ENCODE measurements at places on chromosomes 1 and 21. TPM values are rescaled to one million over a fixed set of nuclear protein-coding genes. Genes with fewer than 3 reads are reported as not detected.

The RPS6KA1 gene
- 160 TPM for total RNA-seq

The CLCA1 gene
- not detected for total RNA-seq

The KRTAP10-6 gene
- not detected for total RNA-seq

The PODN gene
- not detected for total RNA-seq

The LYPD8 gene
- total RNA-seq: not detected

The SFN gene
- 0.87 TPM for total RNA-seq

The HES2 gene
- 0.05 TPM for total RNA-seq

The AK5 gene
- total RNA-seq: 9.9 TPM

- no peak for DNase-seq
Measured at GRCh38 chr21:38083535-38083934, 167.3 kb upstream of the KCNJ6 start.

DNA sequence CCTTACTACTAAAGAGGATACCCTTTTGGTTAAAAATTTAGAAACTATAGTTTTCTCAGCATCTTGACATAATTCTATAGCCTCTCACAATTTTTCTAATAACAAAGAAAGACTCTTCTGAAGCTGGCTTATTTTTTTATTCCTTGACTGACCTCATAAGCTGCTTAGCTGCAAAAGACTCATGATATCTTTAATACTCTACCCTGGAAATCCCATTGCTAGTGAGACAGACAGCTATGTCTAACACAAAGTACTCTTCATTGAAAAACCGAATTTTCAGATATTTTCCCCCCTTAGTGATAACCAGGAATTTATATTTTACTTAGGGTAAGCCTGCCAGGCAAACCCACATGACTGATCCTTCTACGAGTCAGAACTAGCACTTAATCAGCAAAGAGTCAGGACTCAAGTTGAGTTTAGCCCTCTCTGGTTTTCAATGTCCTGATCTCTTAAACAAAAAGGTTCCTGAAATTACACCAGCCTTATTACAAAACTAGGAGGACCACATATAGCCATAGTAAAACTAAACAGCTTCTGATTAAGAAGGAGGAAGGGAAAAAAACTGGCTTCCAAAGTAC lies 56.9 kb downstream of the ENAH start:
- no peak for DNase-seq

DNA sequence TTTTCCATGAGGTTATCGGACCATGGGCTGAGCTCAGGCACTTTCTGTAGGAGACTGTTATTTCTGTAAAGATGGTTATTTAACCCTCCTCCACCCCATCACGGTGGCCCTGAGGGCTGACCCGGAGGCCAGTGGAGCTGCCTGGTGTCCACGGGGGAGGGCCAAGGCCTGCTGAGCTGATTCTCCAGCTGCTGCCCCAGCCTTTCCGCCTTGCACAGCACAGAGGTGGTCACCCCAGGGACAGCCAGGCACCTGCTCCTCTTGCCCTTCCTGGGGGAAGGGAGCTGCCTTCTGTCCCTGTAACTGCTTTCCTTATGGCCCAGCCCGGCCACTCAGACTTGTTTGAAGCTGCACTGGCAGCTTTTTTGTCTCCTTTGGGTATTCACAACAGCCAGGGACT lies 2.6 kb upstream of the CCDC28B start:
- DNase-seq: no peak

DNA sequence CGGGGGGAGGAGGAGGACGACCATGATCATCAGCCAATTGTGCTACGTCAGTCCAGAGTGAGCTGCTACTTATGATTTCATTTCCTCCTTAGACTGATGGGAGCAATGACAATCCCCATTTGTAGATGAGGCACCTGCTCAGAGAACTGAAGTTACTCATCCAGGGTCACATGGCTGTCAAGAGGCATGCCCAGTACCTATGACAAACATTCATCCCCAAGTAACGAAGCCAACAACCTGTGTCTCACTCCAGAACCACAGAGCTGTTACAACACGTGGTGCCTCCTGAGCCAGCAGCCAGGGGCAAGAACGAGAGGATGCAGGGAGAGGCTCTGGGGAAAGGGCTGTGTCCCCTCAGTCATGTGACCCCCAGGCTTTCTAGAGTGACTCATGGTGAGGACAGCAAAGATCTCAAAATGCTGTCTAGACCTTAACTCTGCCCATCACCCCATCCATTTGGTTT lies 93.6 kb downstream of the SIM2 start:
- DNase-seq: peak; percentile 21

DNA sequence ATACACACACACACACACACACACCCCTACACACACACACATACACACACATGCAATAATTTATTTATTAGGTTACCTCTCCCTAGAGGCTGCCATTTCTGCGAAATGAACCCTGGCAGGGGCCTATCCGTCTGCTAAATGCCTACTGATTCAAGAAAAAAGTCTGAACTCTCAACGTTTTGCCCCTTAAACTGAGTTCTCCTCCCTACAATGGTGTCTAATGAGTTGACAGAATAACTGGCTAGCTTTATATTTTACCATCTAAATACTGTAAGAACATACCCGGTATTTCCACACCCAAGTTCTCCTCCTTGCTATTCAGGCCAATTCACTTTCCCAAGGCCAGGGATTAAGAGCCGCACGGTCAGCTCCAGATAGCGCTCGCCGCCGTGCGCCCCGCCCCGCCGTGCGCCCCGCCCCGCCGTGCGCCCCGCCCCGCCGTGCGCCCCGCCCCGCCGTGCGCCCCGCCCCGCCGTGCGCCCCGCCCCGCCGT lies 339 bp upstream of the RNPC3 start:
- DNase-seq: peak; percentile 13

DNA sequence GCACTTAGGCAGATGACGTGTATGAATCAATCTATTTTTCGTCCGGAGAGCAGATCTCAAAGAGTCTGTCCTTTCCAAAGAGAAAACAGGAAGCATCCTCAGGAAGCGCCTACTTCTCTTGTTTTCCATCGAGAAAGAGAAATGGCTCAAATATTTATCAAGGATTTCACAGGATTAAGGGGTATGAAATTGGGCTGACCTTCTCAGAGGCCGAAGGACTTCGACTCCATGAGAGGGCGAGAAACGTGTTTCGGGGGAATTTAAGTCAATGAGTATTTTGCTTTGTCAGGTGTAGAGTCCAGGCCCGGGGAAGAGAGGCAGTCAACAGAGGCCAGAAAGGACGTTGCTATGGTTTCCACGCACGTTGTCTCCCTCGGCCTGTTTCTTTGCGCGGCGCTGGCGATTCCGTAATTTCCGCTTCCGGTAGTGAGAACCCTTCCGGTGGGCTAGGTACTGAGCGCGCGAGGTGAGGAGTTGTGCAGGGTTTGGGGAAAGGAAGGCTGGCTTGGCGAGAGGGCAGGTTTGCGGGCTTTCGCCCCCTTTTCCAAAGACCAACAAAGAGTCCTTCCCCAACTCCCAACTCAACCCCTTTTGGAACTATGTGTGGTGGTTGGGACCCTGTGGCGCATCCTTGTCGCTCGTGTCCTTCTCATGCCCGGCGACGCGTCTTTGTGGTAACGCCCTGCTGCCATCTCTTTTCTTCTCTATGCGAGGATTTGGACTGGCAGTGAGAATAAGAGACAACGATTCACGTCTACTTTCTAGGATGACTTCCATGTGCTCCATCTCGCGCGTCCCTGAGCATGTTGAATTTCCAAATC lies at the start of gene MRPS21:
Gene MRPS21, plus strand, starts transcription at position 429 of the 821 bp plus-strand sequence. CDS start 506 bp downstream, outside the sequence.
- DNase-seq: peak; percentile 93

DNA sequence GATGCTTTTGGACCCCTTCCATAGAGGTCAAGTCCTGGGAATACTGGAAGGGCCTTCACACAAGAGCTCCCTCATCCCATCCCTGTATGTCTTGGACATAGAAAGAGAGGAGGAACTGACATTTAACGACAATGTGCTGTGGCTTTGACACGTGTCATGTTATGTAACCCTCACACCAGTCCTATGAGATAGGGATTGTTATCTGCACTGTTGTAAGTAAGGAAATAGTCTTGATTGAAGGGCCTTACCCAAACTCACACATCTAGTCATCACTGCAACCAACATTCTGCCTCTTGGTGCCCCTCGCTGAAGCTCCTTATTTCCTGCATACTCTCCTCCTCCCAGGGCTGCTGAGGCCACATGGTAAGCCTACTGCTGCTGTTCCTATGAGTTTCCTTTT lies 63.7 kb upstream of the ANGPTL1 start:
- no peak for DNase-seq

DNA sequence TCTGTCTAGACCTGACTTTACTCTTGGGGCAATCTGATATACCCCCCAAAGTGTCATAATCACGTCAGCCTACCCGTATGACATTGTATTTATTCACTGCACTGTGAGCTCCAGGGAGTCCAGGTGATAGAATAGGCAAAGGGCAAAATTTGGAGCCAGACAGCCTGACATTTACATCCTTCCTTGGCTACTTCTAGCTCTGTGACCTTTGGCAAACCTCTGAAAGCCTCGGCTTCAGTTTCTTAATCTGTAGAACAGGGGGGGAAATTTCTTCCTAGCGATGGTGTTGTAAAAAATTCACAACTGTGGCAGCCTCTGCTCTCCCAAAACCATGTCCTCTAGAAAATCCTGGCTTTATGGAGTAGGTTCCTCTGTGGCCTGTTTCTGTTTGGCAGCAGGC lies 240.9 kb downstream of the KIF26B start:
- DNase-seq: no peak

GRCh38 chr1:1198423-1199140 lies 7.8 kb downstream of the TNFRSF18 start:
- no peak for DNase-seq

GRCh38 chr1:8216005-8216404 lies 101.9 kb upstream of the SLC45A1 start:
- no peak for DNase-seq

DNA sequence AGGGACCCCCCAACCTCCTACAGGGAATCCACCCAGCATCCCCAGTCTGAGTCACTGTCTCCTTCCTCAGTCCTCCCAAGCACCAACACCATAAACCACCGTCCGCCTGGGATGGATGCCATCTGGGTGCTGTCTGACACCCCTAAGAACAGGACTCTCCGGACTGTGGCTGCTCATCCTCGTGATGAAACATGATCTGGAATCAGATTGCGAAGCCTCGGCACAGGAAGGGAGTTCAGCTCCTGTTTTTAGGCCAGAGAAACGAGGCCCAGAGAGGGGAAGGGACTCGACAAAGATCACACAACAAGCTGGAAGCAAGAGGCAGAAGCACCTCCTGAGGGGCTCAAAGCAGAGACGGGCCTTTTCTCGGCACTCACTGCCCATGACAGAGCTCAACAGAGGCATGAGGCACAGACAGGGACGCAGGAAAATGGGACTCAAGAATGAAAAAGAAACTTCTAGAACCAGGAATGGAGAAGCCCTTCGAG lies 8.4 kb downstream of the KCNN3 start:
- no peak for DNase-seq

GRCh38 chr1:26833432-26834405 lies 7.2 kb downstream of the ZDHHC18 start:
- peak; percentile 93 for DNase-seq

DNA sequence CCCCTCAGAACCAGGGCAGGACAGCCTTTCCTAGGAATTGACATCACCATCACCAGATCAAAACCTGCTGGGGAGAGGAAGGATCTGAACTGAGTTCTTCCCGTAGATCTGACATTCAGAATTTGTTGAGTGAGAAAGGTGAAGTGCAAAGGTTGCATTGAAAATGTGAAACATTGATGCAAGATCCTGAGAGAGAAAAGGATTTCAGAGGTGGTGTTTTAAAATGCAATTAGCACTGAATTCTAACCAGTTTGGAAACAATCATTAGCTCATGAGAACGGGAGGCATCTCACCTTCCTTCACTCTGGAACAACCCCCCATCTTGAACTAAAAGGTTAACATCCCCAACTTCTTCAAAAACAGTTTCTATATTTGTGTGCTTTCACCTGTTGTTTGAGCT lies 20.4 kb downstream of the LMO4 start:
- no peak for DNase-seq

GRCh38 chr1:240800291-240800690 lies 188.3 kb upstream of the GREM2 start:
- DNase-seq: no peak

DNA sequence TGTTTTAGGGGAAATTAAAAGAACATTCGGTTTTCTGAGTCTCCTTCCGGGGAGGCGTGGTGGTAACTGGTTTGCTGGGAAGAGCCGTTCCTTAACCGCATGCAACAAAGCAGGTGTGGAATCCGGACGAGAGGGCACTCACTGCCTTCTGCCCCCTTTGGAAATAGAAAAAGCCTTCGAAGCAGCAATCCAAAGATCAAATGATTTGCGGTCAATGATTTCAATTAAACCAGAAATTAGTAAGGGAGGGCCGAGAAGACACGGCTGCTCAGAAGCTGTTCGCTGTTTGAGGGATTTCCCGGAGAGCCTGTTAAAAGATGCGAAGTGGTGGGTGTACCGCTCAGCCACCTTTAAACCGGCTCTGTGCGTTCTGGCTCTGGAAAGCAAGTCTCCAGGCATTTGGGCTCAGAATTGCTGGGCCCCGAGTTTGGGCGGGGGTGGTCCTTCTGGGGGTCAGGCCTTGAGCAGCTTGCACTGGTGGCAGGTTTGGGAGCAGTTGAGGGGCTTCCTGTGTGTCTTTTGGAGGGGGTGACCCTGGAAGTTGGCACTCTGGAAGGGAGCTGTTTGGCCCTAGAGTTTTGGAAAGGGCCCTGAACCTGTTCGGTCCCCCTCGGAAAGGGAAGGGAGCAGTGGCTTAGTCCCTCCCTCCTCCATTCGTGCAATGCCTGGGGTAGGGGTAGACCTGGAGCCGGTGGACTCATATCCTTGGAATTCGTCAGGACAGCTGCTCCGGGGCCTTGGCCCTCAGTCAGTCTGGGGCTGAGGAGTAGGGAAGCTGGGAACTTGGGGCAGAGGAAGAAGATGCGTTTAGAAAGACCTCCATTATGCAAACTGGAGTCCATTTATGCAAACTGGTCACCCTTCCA lies 3.1 kb downstream of the SIM2 start:
- peak; percentile 40 for DNase-seq

GRCh38 chr1:39407896-39408640 lies 83.4 kb upstream of the BMP8A start:
- no peak for DNase-seq

DNA sequence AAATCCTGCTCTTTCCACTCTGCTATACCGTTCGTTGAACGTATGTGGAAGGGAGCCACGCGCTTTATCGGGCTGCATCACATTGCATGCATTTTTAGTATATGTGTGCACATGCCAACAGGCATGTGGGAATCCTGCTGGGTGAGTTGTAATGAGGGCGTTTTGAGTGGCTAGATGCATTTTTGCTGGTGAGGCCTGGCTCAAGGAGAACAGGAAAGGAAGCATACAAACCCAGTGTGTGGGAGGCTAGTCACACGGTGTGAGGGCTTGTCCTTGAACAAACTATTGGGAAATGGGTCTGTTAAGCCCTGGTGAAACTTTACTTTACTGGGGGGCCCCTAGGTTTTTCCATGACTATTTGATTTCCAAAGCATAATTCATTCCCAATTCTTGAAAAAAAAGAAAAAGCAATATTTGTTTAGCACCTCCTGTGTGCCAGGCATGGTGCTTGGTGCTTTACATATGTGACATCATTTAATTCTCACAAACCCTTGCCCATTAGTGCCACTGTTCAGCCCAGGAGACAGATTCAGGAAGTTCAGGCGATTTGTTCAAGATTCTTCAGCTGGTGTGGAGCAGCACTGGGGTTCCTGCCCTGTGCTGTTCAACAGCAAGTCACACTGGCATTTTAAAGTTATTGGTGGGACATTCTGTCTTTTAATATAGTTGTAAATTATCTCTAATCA lies 25.6 kb upstream of the JUN start:
- DNase-seq: no peak

Measured in activated CD4-positive, alpha-beta T cell treated with anti-CD3 and anti-CD28 coated beads for 36 hours (primary cell).